T-helper 2 cell (primary cell): ENCODE measurements at places on chromosomes 6 and 20.

GRCh38 chr6:69719602-69720193 is 77.1 kb downstream of the LMBRD1 start:
- DNase-seq, result peak; percentile 16

DNA sequence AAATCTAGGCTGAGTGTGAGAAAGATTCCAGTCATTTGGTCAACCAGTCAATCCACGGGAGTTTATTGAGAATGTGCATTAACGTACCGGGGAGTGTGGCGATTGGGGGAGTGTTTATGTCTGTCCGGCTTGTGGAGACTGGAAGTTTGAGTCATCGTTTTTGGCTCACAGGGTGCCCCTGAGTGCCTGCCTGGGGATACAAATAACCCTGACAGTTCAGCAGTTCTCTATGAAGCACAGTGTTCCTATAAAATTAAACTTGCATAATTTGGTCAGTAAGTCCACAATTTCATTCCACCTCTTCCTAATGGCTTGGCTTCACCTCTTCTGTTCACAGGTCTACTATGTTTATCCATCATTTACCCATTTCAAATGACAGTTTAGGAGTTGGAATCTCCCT is 72.6 kb upstream of the PLEKHG1 start:
- DNase-seq, result no peak

DNA sequence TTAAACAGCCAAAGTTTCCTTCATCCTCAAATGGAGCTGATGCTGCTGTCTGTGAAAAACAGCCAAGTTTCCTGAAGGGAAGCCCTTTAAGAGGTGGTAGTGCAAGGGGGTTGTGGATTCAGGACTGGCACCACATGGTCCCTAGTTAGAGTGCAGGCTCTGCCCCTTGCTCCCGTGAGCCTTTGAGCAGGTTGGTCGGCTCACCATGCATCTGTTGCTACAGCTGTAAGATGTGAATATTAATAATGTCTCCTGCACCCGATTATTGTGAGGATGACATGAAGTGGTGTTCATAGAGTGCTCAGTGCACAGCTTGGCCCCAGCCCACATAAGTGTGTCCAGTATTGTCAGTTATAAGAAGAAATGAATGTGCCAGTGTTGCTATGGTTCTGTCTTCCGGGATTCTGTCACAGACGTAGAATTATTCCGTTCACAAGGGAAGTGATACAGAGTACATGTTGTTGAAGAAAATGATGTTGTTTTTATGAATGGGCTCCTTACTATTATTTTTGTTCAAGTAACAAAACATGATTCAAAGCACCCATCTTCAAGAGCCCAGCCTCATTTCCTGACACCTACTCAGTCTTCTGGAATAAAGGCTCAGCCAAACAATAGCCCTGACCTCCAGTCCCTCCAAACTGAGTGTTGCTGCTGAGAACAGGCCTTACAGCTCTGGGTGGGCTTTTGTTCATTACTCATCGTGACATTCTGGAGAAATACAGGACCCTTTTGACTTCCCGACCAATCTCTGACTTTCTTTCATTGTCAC is 2.9 kb upstream of the PKIG start:
- no peak for DNase-seq

- DNase-seq, result no peak
Measured at GRCh38 chr6:163324688-163325389, 89.7 kb upstream of the QKI start.

DNA sequence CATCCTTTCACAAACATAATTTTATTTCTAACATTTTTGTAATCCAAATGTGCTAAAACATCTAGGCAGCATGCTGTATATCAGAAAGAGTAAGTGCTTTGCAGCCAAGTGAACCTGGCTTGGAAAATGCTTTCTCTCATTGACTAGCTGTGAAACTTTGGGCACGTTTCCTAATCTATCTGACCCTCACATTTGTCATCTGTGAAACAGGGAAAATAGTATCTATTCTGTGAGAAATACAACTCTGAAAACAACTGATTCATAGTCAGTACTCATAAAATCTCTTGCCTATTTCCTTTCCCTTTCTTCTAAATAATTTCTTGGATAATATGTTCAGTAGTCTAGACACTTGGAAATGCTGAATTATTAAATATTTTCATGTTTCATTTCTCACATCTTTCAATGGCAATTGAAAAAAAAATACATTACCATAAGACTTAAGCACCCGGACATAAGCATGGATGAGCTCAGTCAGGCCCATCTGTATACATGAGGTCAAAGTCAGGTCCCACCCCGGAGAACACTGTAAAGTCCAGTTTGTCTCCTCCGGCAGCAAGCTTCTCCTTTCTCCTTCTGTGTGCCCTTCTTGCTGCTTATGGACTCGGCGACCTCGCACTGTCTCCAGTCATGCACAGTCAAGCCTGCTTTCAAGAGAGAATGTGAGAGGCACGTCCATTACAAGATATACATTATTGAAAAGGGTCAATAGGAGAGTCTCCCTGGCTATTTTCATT is 455.0 kb upstream of the SOX4 start:
- no peak for DNase-seq

- DNase-seq, result peak; percentile 35
Measured at GRCh38 chr20:10115021-10115420, 80.2 kb downstream of the ANKEF1 start.

DNA sequence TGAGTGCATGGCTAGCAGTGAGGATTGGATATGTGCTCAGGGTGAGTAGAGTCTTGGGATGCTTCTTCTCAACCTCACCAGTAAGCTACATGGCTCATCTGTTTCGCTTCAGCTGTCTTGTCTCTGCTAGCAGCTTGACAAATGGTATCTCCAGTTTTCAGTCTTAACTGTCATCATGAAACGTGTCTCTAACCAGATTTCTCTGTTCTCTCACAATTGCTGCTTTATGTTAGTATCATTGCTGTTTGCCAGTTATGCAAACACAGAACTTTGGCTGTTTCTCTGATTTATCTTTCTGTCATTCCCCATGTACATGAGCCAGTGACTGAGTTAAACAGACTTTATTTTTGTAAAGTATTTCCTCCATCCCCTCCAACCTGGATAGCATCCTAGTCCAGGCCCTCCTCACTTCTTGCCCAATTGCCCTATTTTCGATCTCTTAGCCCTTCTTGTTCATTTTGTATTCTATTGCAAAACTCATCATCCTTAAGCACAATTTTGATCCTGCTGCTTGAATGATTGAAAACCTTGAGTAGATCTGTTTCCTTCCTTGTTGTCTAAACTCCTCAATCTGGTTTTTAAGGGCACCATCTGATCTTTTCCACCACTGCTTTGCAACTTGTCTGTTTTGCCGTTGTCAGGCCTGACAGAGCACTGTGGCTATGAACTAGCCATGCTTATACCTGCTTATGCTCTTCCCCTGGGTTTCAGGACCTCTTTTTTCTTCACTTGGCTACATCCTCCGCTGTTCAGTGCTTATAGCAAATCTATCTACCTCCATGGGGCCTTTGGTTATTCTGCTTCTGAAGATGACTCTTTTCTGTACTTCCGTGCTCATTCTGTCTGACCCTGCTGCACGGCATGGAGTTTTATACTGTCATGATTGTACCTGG is 37.7 kb upstream of the ADIG start:
- no peak for DNase-seq
